ENCODE measurements at places on chromosomes 4 and X.
A peak's percentile ranks its signal among the peaks of the same experiment; 100 is the strongest.

GRCh38 chr4:47330866-47331265 lies 132.6 kb downstream of the COMMD8 start:
- DNase-seq: no peak

DNA sequence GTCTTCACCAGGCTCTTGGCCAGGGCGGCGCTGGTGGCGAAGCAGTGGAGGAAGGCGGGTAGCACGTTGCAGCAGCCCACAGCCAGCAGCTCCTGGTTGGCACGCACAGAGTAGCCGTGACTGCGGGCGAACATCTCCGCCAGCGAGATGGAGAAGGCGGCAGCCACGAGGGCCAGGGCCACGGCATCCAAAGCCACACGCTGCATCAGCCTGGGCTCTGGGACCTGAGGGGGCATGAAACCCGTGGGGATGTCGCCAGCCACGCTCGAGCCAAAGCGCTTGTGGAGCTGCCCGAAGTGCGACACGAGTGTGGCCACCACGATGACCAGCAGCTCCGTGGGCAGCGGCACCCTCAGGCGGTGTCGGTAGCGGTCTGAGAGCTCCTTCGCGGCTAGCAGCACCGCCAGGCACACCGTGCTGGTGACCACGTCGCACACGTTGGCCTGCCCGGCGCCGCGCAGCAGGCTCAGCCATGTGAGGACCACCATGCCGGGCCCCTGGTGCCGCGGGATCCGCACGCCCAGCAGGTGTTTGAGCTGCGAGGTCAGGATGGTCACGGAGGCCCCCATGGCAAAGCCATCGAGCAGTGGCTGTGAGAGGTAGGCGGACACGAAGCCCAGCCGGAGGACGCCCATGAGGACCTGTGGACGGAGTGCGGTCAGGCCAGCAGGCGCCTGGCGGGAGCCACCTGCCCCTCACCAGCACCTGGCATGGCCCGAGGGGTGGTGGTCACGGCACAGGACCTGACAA lies 3.1 kb downstream of the IDUA start:
- no peak for DNase-seq

GRCh38 chr4:56123051-56123450 lies 174.3 kb downstream of the CEP135 start:
- no peak for DNase-seq

- no peak for DNase-seq
Measured at GRCh38 chrX:27555514-27555913, 34.6 kb upstream of the DCAF8L2 start.

- DNase-seq: peak; percentile 28
Measured at GRCh38 chr4:150867148-150867547, 147.9 kb downstream of the LRBA start.

- DNase-seq: no peak
Measured at GRCh38 chr4:41022116-41022515, 192.2 kb downstream of the APBB2 start.

- no peak for DNase-seq
Measured at GRCh38 chr4:92265021-92265420, 38.7 kb upstream of the GRID2 start.

DNA sequence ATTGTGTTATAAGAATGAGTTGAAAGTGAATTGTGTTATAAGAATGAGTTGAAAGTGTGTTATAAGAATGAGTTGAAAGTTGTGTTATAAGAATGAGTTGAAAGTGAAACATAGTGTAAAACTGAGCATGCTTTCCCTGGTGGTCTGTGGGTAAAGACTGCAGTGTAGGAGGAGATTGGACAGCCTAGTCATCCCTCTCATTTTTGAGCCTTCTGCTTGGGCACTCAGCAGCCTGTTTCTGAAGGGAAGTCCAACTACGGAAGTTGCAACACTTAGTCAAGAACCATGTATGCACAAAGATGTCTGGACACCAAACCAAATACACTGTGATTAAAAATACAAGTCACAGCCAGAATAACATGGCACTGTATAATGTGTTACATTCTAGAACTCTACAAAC lies 72.6 kb downstream of the ANK2 start:
- DNase-seq: no peak

All from activated CD4-positive, CD25-positive, alpha-beta regulatory T cell treated with anti-CD3 and anti-CD28 coated beads, Interleukin-2, amount 50 U/mL, for 16 hours (primary cell).